ENCODE measurements at places on chromosomes 4 and X. TPM values are rescaled to one million over a fixed set of nuclear protein-coding genes. Genes with fewer than 3 reads are reported as not detected.

DNA sequence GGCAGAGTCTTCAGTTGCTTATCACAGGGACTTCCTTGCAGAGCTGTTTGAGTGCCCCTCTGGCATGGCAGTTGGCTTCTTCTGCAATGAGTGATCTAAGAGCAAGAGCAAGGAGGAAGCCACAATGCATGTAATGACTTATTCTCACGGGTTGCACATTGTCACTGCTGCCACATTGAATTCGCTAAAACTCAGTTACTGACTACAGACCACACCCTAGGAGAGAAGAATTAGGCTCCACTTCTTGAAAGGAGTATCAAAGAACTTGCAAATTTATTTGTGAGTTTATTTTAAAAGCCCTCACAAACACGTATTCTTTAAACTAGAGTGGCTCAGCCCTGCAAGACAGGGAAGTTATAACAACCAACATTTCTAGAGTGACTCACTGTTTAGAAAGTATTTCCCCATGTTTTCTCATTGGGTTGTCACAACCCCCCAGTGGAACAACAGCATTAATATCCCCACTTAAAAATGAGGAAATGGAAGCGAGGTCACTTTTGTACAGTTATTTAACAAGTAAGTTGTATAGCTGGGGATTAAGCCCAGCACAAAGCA is 32.4 kb upstream of the RBPJ start:
- no peaks in the 10 kb centered on the region for H3K27me3 ChIP-seq
- DNase-seq, result no peak
- no peak overlapping the region for H3K27ac ChIP-seq
- H3K4me1 ChIP-seq, result no peaks in the 10 kb centered on the region
- H3K4me3 ChIP-seq, result no peak overlapping the region
- no peaks in the 10 kb centered on the region for H3K36me3 ChIP-seq

DNA sequence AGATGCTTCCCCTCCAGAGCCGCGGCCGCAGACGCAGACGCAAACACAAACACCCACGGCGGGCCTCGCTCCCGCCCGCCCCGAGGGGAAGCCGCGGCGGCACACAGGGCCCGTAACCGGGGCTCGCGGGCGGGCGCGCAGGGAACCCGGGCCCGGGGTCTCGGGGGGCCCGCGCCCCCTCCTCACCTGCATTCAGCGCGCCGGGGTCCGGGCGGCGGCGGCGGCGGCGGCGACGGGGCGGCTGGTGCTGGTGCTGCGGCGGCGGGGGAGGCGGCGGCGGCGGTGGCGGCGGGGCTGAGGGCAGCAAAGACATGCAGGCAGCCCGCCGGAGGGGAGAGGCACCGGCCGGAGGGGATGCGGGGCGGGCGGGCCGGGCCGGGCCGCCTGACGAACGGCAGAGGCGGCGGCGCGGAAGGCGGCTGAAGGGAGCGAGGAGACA is 255 bp upstream of the CNOT6L start:
- peak overlapping the region; percentile 82 for H3K4me3 ChIP-seq
- no peaks in the 10 kb centered on the region for H3K36me3 ChIP-seq
- H3K27ac ChIP-seq, result peak overlapping the region; percentile 99
- H3K27me3 ChIP-seq, result no peaks in the 10 kb centered on the region

DNA sequence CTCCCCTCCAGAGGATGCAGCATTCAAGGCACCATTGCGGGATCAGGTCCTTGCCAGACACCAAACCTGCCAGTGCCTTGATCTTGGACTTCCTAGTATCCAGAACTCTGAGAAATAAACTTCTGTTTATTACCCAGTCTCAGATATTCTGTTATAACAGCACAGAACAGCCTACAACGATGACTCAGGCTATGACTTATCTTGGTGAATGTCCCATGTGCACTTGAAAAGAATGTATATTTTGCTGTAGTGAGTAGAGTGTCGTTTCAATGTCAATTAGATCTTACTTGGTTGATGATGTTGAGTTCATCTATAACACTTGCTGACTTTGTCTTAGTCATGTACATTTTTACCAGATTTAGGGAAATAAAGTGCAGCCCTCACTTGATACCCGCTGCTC is 34.5 kb upstream of the PGRMC1 start:
- no peaks in the 10 kb centered on the region for H3K4me1 ChIP-seq
- no peaks in the 10 kb centered on the region for H3K36me3 ChIP-seq
- no peaks in the 10 kb centered on the region for H3K27me3 ChIP-seq
- no peak for DNase-seq

GRCh38 chrX:65926095-65927019 is 113.5 kb downstream of the VSIG4 start:
- no peaks in the 10 kb centered on the region for H3K27me3 ChIP-seq
- no peak for DNase-seq
- H3K27ac ChIP-seq, result no peak overlapping the region
- H3K4me1 ChIP-seq, result no peaks in the 10 kb centered on the region
- no peaks in the 10 kb centered on the region for H3K36me3 ChIP-seq

GRCh38 chrX:46179748-46180147 is 365.5 kb downstream of the ZNF674 start:
- H3K4me3 ChIP-seq, result no peak overlapping the region
- DNase-seq, result no peak
- H3K36me3 ChIP-seq, result no peaks in the 10 kb centered on the region
- H3K4me1 ChIP-seq, result no peaks in the 10 kb centered on the region
- no peak overlapping the region for H3K27ac ChIP-seq

DNA sequence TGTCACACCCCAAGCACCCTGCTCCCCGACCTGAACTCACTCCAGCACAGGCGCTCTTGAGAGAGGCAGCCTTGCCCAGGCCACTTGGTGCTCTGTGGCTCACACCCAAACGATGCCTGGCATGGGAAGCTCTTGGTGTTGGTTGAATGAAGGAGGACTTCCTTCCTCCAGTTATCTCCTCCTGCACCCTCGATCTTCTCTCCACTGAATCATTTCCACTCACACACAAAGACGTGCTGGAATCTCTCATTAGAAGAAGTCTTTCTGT is 90.5 kb upstream of the TRIM2 start:
- no peak overlapping the region for H3K4me3 ChIP-seq
- DNase-seq, result no peak
- no peaks in the 10 kb centered on the region for H3K27me3 ChIP-seq
- H3K36me3 ChIP-seq, result no peaks in the 10 kb centered on the region
- no peak overlapping the region for H3K27ac ChIP-seq

DNA sequence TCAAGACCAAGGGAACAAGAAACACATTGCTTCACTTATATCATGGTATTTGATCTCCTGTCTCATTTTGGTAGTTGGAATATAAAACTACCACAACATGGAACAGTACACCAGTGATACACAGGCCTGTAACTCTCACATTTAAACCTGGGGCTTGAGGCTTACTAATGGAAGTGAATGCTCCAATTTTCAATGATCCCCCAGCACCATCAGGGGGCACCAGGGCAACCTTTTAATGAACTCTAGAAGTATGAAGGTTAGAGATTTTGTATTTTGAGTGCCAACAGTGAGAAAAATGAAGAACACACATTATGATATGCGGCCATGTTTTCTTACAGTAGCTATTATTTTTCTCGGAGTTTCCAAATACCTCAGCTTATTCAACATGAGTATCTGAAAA is 50.7 kb downstream of the C4orf33 start:
- H3K36me3 ChIP-seq, result no peaks in the 10 kb centered on the region
- no peak for DNase-seq
- H3K4me3 ChIP-seq, result no peak overlapping the region
- no peak overlapping the region for H3K27ac ChIP-seq

DNA sequence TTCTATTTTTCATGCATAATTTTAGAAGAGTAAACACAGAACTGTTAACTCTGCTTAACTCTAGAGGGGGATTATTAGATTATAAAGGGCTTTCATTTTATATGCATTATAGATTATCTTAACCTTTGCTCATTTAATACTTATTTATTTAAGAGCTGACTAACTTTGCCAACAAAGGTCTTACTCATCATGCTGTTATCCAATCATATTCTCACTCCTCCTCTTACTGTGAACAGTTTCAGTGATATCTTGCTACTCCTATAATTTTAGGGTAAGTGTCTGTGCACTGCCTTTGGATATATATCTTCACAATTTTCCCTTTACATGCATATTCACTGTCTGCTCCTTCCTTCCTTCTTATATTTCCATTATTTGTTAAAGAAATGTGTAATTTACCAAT is 1814.9 kb downstream of the STIM2 start:
- no peaks in the 10 kb centered on the region for H3K27me3 ChIP-seq
- no peaks in the 10 kb centered on the region for H3K36me3 ChIP-seq
- H3K27ac ChIP-seq, result no peak overlapping the region
- H3K4me1 ChIP-seq, result no peaks in the 10 kb centered on the region
- no peak for DNase-seq
- H3K4me3 ChIP-seq, result no peak overlapping the region

GRCh38 chrX:38375891-38376290 is 23.5 kb downstream of the OTC start:
- no peaks in the 10 kb centered on the region for H3K4me1 ChIP-seq
- H3K4me3 ChIP-seq, result no peak overlapping the region
- H3K27me3 ChIP-seq, result no peaks in the 10 kb centered on the region
- DNase-seq, result no peak

DNA sequence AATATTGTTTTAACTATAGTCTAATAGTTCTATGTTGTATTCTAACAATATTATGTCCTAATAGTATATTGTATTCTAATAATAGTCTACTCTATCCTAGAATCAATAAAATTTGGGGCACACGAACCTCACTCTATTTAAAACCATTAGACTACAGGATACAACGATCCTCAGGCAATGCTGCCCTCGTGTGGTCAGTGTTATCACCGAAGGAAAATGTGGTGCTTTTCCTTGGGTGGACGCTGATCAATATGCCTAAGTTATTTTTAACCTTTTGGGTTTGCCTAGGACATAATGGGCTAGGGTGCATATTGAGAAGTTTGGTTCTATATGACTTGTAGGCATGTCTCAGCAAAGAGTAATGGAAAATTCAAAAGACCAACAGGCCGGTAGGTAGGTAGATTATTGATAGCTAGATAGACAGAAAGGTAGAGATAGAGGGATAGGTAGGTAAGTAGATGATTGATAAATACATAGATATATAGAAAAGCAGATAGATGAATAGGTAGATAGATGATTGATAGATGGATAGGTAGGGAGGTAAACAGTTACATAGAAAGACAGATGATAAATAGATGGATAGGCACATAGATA is 75.1 kb downstream of the PRKX start:
- no peak overlapping the region for H3K4me3 ChIP-seq
- H3K27me3 ChIP-seq, result no peaks in the 10 kb centered on the region
- no peak overlapping the region for H3K27ac ChIP-seq
- H3K36me3 ChIP-seq, result no peaks in the 10 kb centered on the region

DNA sequence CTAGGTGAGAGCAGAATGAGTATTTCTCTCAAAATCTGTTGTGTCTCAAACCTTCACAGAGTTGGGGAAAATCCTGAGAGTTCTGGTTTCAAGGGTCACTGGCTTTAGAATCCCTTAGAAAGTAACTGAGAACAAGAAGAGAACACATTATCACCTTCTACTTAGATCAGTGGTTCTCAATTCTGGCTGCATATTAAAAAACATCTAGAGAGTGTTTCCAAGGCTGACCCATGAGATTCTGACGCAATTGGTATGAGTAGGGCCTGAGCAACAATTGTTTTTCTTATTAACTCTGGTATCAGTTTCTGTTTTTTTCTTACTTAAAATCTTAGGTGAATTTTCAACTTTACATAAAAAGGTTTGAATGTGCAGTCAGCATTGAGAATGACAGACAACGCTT is 212.8 kb downstream of the HS6ST2 start:
- no peak for DNase-seq
- H3K36me3 ChIP-seq, result no peaks in the 10 kb centered on the region
- H3K4me1 ChIP-seq, result no peaks in the 10 kb centered on the region
- H3K4me3 ChIP-seq, result no peak overlapping the region

- no peaks in the 10 kb centered on the region for H3K36me3 ChIP-seq
- H3K27me3 ChIP-seq, result no peaks in the 10 kb centered on the region
- no peak for DNase-seq
- no peak overlapping the region for H3K27ac ChIP-seq
These were observed 160.2 kb upstream of the SPIN4 start for GRCh38 chrX:63511361-63511760.

DNA sequence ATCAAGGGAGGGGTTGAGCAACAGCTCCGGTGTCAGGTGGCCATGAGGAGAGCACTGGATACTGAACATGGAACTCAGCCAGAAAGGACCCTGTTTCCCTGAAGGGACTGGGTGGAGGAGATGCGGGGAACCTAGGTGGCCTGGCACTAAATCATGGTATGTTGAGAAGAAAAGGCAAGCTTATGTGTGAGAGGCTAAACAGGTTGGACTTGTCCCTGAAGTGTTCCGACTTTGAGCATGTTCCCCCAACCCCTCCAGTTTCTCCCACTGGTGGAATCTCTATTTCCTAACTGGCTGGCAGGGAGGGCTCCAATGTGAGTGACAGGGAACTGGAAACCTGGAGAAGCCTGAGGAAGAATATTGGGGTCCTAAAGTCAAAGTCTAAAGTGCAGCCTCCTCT is 69.5 kb downstream of the PLAC1 start:
- H3K4me1 ChIP-seq, result no peaks in the 10 kb centered on the region
- H3K36me3 ChIP-seq, result no peaks in the 10 kb centered on the region
- no peak overlapping the region for H3K27ac ChIP-seq
- no peaks in the 10 kb centered on the region for H3K27me3 ChIP-seq
- no peak for DNase-seq
- no peak overlapping the region for H3K4me3 ChIP-seq

DNA sequence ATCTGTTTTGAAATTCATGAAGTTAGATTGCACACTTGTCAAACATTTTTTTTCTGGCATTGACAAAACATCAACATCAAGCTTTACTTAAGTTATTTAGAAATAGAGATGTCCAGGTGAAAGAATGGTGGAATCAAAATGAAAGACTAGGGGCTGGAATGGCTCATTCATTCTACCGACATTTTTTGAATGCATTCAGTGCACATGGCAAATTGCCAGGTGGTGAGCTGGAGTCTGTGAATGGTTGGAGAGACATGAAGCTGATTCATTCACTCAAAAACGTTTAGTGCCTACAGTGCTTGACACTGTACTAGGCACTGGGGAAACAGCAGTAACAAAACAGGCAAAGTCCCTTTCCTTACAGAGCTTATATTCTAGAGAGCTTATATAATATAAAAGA is 292.4 kb downstream of the PPP1R2C start:
- H3K27me3 ChIP-seq, result no peaks in the 10 kb centered on the region
- H3K27ac ChIP-seq, result no peak overlapping the region
- H3K4me3 ChIP-seq, result no peak overlapping the region
- H3K36me3 ChIP-seq, result no peaks in the 10 kb centered on the region

GRCh38 chr4:169758401-169758962 is 738 bp upstream of the HPF1 start:
- H3K36me3 ChIP-seq, result no peaks in the 10 kb centered on the region
- DNase-seq, result no peak
- peak overlapping the region; percentile 87 for H3K4me3 ChIP-seq
- peak overlapping the region; percentile 65 for H3K27ac ChIP-seq
- no peaks in the 10 kb centered on the region for H3K27me3 ChIP-seq
- no peaks in the 10 kb centered on the region for H3K4me1 ChIP-seq

SPANXA1 gene
- not detected for total RNA-seq

SPRY1 gene
- 156 TPM for total RNA-seq

LRIT3 gene
- total RNA-seq, result not detected

APLN gene
- not detected for total RNA-seq

CFAP299 gene
- not detected for total RNA-seq

PRR32 gene
- not detected for total RNA-seq

TMPRSS11F gene
- not detected for total RNA-seq
